Germinal center (tissue), 1 donor: ENCODE measurements at places on chromosomes 7 and 10.

- no peak for DNase-seq
Measured at GRCh38 chr10:75100764-75101291, 10.6 kb upstream of the SAMD8 start.

DNA sequence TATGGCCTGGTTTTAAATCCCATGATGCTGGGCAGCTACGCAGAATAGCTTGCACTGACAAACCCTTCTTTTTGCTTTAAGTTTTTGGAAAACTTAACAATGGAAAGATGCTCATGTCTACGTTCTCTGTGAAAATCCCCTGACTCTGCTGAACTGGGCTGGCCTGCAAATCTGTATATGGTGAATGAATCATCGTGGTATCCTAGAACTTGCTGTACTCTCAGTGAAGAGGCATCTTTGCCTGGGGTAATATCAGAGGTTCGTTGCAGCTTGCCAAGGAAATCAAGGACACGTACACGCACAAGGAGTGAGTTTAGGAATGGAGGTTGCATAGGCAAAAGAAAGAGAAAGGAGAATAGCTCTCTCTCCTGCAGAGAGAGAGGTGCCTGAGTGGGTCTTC lies 382.0 kb upstream of the ADARB2 start:
- DNase-seq, result no peak

GRCh38 chr10:122342293-122343134 lies 32.0 kb upstream of the PLEKHA1 start:
- DNase-seq, result peak; percentile 36

- no peak for DNase-seq
Measured at GRCh38 chr7:98210513-98211220, 572 bp upstream of the BHLHA15 start.
